Esophagus squamous epithelium (tissue), 5 donors: ENCODE measurements at places on chromosomes 7 and 10. TPM values are rescaled to one million over a fixed set of nuclear protein-coding genes. Genes with fewer than 3 reads are reported as not detected.

GRCh38 chr7:157526005-157526912 lies 189.5 kb downstream of the DNAJB6 start:
- no peak for DNase-seq

DNA sequence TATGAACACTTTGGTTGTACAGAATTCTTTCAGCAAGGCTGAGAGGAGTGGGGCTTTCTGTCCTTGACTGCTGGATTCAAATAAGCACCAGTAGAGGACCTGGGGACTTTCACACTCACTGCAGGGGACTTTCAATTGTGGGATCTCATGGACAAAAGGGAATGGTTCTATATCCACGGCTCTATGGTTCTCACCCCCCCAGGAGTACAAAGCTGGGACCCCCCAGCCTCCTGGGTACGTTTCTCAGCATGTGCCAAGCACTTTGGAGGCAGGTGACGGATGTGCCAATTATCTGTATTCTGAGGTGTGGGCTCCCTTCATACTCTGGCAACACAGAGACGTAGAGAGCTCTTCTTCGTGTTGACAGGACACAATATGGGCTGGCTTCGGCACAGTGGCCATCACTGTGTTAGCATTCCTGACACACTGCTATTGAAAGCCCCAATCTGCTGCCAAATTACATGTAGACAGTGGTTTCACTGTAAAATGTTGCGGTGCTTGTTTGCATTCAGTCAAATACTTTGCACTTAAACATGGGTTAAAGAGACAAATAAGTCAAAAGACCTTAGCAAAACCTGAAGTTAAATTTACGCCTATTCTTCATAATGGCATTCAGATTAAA lies 92.7 kb upstream of the SAMD8 start:
- DNase-seq = no peak

GRCh38 chr7:101614098-101614938 lies 14.8 kb downstream of the MYL10 start:
- DNase-seq = no peak

DNA sequence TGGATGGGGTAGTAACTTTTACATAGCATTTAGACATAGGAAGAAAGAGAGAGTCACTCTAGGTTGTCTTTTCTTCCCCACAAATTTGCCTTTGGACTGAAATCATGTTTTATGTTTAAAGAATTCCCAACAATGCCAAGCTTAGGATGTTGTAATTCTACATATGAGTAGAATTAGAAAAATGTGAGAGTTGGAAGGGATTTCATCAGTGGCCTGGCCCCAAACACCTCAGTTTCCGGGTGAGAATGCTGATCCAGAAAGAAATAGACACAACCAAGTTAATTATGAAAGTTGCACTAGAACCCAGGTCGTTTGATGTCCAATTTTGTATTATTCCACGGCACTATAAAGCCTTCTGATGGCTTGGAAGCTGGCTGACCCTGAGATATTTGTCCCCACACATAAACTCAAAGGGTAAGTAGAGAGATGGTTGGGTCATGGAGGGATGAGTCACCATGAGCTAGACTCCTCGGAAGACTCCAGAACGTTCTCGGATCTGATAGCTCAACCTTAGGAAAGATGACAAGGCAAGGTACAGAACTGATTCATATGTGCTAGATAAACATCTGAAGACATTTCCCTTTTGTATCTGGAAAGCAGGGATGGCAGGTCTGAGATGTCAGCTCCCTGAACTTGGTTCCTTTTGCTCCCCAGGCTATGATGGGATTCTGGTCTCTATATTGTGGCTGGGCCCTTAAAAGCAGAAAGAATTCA lies 48.8 kb upstream of the SLC35B4 start:
- DNase-seq = no peak

- no peak for DNase-seq
Measured at GRCh38 chr10:33238643-33239042, 95.8 kb downstream of the NRP1 start.

- DNase-seq = no peak
Measured at GRCh38 chr7:45211066-45211465, 53.5 kb downstream of the RAMP3 start.

The AKR1C3 gene
- 45.6 TPM for total RNA-seq
